ENCODE measurements at places on chromosomes 16 and 17. TPM values are rescaled to one million over a fixed set of nuclear protein-coding genes. Genes with fewer than 3 reads are reported as not detected.

DNA sequence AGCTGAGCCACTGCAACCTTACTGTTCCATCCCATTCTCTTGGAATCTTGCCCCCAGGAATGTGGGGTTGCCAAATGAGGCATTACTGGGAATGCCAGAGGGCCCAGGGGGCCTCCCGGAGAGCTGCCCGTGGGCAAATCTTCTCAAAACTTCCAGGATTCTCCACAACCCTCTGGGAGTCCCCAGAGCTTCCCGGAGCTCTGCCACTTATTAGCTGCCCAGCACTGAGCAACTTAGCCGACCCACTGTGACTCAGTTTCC, 306.0 kb downstream of the FOXL1 start:
- H3K27me3 ChIP-seq: no peaks in the 10 kb centered on the region
- no peaks in the 10 kb centered on the region for H3K36me3 ChIP-seq
- H3K27ac ChIP-seq: no peak overlapping the region
- no peak overlapping the region for H3K4me3 ChIP-seq

GRCh38 chr17:13775450-13775849, 173.7 kb upstream of the HS3ST3A1 start:
- H3K36me3 ChIP-seq: no peaks in the 10 kb centered on the region
- no peaks in the 10 kb centered on the region for H3K27me3 ChIP-seq
- H3K4me3 ChIP-seq: no peak overlapping the region
- H3K27ac ChIP-seq: no peak overlapping the region
- DNase-seq: no peak

DNA sequence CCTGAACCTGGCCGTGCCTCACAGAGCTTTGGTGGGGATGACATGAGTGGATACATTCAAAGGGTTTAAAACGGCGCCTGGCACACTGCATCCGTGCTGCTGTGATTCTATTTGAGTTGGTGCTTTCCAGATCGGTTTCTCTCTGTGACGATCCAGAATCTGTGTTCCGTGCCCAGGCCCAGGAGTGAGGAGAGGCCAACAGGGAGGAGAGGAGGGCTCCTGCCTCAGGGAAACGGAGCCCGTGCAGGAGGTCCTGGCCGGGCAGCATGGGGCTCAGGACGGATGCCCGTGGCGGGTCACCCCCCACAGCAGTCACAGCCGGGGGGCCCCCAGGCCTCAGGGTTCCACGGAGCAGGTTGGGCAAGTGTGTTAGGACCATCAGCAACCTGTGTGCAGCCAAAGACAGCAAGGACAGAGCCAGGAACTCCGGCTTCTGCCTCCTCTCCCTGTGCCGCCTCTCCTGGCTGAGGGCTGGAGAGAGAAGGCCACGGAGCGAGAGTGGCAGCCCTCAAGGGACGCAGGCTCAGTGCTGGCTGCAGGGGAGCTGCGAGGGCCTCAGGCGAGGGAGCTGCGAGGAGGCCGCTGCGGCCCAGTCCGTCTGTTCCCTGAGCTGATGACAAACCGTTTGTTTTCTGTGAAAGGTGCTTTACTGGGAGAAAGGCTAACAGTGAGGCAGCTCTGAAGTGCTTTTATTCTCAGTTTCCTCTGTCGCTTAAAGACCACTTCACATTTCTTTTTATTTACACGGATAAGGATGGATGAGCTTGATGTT, 99.3 kb downstream of the METRNL start:
- DNase-seq: no peak
- no peaks in the 10 kb centered on the region for H3K27me3 ChIP-seq
- peaks cover 3% of the 10 kb centered on the region for H3K4me1 ChIP-seq

GRCh38 chr17:55969562-55970324, 183.5 kb upstream of the ANKFN1 start:
- H3K4me3 ChIP-seq: no peak overlapping the region
- H3K27me3 ChIP-seq: no peaks in the 10 kb centered on the region

DNA sequence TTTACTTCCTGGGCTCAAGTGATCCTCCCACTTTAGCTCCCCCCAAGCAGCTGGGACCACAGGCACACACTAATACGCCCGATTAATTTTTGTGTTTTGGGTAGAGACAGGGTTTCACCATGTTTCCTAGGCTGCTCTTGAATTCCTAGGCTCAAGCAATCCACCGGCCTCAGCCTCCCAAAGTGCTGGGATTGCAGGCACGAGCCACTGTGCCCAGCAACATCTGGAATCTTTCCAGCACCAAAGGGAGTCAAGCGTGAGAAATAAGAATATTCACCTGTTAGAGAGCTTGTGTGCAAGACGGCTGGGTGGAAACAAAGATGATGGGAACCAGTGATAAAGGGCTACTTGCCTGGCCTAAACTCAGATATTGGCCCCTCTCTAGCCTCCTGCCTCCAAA, 14.2 kb upstream of the ALOX12B start:
- no peaks in the 10 kb centered on the region for H3K4me1 ChIP-seq
- no peak overlapping the region for H3K27ac ChIP-seq
- no peaks in the 10 kb centered on the region for H3K36me3 ChIP-seq
- H3K4me3 ChIP-seq: no peak overlapping the region
- no peak for DNase-seq

METRN gene
- total RNA-seq: 28.9 TPM

GRCh38 chr16:55834049-55834448, 1.2 kb upstream of the CES1 start:
- H3K4me3 ChIP-seq: no peak overlapping the region
- DNase-seq: no peak
- H3K4me1 ChIP-seq: no peaks in the 10 kb centered on the region
- H3K27me3 ChIP-seq: no peaks in the 10 kb centered on the region
- no peak overlapping the region for H3K27ac ChIP-seq

GRCh38 chr17:15091825-15092224, 173.3 kb downstream of the PMP22 start:
- H3K4me3 ChIP-seq: no peak overlapping the region
- no peak for DNase-seq
- H3K27me3 ChIP-seq: no peaks in the 10 kb centered on the region
- H3K4me1 ChIP-seq: no peaks in the 10 kb centered on the region
- H3K36me3 ChIP-seq: no peaks in the 10 kb centered on the region

DNA sequence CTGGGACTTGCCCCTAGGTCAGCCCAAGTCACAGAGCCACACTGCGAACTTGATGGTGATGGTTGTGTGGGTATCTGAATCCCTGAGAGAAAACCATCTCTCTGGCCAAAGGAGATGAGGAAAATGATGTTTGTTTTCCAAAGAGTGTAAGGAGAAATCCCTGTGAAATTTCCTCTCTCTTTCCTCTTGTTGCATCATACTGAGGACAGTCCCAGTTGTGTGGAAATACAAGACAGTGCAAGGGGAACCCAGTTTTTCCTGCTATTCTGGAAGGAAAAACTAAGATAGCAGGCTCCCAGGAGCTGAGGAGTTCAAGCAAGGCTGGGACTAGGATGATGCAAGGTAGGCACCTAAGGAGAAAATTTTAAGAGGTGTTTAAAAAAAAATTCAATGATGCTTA, 86.8 kb upstream of the TOM1L1 start:
- H3K27me3 ChIP-seq: no peaks in the 10 kb centered on the region
- H3K4me3 ChIP-seq: no peak overlapping the region
- H3K27ac ChIP-seq: no peak overlapping the region
- DNase-seq: no peak
- H3K4me1 ChIP-seq: no peaks in the 10 kb centered on the region
- no peaks in the 10 kb centered on the region for H3K36me3 ChIP-seq

- no peaks in the 10 kb centered on the region for H3K27me3 ChIP-seq
- no peaks in the 10 kb centered on the region for H3K36me3 ChIP-seq
- no peak for DNase-seq
- H3K4me3 ChIP-seq: no peak overlapping the region
Observed at GRCh38 chr16:87895641-87896141, 26.4 kb upstream of the SLC7A5 start.

NOTUM gene
- not detected for total RNA-seq

DNA sequence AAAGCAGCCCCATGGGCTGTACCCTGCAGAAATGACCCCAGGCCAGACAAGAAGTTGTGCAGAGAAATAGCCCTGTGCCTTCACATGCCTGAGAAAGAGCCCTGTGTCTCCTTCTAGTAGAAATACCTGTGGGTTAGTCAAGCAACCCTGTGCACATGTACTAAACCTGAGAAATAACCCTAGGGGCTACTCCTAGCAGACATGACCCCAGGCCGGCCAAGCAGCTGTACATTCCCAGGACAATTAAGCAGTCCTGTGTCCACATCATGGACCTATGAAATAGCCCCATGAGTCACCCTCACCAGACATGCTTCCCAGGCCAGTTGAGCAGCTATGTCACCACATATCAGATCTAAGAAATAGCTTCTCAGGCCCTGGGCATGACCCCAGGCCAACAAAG, 519.7 kb upstream of the CA10 start:
- no peak overlapping the region for H3K4me3 ChIP-seq
- no peak overlapping the region for H3K27ac ChIP-seq
- no peaks in the 10 kb centered on the region for H3K4me1 ChIP-seq
- DNase-seq: no peak
- H3K36me3 ChIP-seq: no peaks in the 10 kb centered on the region

GLIS2 gene
- 19.5 TPM for total RNA-seq

DNA sequence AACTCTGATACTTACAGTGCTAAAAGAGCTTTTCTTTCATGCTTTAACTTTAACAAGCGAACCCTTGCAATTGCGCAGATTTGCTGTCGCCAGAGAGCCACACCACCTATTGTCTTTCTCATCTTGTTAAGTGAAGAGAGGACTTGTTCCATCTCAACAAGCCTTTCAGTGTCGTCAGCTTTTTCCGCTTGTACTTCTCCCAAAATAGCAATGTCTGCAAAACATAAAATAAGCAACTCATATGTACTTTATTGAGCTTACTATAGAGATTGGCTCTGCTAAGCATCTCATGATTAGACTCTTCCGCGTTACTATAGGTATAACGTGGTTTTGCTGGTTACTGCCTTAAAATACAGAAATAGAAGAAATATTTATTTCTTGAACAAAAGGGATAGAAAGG, 51.9 kb downstream of the ABCA8 start:
- H3K27me3 ChIP-seq: no peaks in the 10 kb centered on the region
- H3K4me3 ChIP-seq: no peak overlapping the region
- no peak for DNase-seq
- H3K4me1 ChIP-seq: no peaks in the 10 kb centered on the region

- no peak overlapping the region for H3K4me3 ChIP-seq
- H3K27me3 ChIP-seq: no peaks in the 10 kb centered on the region
- no peaks in the 10 kb centered on the region for H3K36me3 ChIP-seq
- no peak for DNase-seq
Observed at GRCh38 chr17:3532106-3532858, 25.3 kb downstream of the TRPV3 start.

Data from thoracic aorta (tissue), 2 donors.